NCI-H1930 (cell line): ENCODE measurements at places on chromosomes 4 and X.

- no peak for DNase-seq
Measured at GRCh38 chr4:8251110-8251883, 18.3 kb upstream of the HTRA3 start.

DNA sequence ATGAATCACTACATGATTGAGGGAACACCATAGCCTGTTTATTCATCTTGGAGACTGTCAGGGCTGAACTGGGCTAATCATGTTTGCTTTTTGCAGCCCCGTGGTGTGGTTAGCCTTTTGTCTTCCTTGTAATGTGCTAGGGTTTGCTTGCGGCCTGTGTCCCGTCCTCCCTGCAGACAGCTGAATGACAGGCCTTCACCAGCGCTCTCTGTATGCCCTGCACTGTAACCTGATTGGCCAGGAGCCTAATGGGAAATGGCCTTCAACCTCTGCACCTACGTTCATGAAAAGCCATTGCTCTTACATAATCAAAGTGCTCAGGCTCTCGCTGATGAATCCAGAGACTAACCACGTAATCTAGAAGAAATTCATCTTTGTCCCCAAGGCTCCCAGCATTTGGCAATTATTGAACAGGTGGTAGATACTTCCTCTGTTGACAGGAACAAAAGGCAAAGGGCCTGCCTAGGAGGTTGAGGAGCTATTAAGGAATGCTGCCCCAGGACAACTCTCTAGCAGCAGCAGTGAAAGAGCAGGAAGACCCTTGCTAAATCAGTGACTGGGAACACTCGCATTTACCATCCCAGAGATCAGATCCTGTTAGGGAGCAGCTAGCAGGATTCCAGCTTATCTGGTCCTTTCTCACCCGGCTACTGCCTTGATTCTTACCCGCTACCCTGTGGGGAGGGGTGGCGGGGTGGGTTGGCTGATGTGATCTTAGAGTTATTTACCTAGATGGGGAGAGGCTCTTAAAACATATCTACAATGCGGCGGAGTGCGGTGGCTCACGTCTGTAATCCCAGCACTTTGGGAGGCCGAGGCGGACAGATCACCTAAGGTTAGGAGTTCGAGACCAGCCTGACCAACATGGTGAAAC is 42.3 kb upstream of the FAT1 start:
- DNase-seq = no peak

DNA sequence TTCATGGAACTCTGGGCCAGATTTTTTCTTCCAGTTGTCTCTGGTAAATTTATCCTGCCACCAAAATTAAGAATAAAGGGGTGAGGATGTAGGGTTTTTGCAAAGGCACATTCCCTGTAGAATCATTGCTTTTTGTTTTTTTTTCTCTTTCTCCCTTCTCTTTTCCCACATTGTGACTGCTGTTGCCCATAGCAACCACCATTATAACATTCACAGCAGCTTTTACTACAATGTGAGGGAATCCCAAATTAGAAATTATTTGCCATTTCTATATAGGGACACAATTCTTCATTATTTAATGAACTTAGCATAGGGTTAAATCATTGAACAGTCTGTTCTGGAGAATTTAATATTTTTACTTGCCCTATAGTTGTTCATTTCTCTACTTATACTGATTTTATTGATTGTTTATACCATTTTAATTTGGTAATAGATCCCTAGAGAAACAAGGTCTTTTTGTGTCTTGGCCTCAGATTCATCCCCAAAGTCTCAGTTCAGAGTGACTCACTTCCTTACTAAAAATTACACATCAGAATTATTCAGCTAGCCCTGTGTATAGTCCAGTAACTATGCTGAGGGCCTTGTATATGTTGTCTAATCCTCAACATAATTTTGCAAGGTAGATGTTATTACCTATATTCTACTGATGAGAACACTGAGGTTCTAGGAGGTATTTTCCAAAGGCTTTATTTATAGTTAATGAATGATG is 80.8 kb upstream of the ANK2 start:
- no peak for DNase-seq

DNA sequence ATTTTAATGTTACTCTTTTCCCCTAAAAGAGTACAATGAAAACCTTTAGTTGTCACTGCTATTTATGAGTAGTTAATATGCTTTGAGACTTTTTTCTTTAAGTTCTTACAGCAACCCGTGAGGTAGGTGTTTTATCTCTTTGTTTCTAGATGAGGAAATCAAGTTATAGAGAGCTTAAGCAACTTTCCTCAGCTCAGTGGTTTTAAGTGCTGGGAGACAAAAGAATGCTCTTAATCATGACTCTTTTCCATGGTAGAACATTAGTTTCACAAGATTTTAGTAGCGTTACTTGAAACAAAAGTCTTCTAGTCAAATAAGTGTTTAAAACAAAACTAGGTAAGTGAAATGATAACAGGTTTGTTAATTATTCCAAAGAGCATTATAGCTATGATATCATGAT is 354.7 kb upstream of the PITX2 start:
- no peak for DNase-seq

DNA sequence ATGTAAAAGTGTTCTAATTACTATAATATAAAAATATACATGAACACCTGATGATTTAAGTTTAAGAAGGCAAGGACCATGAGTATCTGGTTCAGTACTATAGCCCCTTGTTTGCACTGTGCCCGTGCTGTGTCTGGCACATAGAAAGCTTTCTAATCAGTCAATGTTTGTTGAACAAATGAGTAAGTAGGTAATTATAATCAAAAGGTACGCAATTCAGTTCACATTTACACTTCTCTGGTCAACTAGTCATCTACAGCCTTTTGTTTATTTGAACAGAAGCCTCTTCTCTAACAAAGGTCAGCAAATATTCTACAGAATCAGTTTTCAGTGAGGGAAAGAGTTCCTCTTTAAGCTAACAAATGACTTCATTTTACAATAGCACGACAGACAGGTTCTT is 523.3 kb downstream of the SMARCA1 start:
- peak; percentile 79 for DNase-seq

- DNase-seq = no peak
Measured at GRCh38 chrX:122941806-122942205, 242.3 kb upstream of the GRIA3 start.

DNA sequence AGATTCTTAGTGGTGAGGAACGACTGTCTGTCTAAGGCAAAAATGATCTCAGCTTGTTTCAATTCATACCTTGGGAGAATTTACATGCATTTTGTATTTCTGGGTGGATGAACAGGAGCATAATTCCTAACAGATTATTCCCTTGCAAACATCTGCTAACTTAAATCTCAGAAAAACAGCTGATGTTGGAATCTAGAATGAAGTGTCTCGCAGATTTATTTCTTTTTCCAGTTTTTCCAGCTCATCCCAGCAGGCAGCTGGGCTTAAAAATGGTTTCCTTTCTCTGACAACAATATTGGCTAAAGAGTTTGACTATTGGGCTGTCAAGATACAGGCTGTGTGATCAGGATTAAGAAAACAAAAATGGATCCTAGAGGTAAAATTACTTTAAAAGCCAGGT is 1.1 kb downstream of the LNX1 start:
- DNase-seq = no peak

DNA sequence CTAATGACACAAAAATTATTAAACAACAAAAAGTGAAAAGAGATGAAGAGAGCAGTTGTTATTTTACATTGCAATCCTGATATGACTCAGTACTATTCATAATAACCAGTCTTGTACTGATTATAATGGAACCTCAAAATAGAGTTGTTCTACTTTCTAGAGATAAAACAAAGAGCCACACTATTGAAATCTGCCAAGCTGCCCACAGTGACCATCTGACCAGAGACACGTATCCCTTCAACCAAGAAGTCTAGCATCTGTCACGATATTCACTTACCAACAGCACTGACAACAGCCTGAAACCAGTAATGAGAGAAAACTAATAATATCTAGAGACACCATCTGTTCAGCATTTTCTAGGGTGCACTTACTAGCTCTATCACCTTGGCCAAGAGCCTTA is 466.7 kb downstream of the NKX6-1 start:
- no peak for DNase-seq

DNA sequence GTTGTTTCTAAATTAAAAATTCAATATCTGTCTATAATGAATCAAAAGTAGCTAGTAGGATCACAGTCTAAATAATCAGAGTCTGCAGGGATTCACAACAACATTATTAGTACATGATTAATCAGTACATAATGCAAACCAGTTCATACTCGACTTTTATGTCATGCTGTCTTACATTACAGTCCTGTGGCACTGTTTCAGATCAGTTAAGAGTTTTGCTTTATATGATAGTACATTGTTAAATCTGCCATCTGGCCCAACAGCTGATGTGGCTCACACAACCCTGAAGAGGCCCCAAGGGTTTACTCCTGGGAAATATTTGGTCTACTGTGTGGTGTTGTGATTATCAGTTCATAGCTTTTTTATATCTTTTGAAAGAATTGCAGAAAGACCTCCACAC is 247.1 kb upstream of the ETNPPL start:
- no peak for DNase-seq

DNA sequence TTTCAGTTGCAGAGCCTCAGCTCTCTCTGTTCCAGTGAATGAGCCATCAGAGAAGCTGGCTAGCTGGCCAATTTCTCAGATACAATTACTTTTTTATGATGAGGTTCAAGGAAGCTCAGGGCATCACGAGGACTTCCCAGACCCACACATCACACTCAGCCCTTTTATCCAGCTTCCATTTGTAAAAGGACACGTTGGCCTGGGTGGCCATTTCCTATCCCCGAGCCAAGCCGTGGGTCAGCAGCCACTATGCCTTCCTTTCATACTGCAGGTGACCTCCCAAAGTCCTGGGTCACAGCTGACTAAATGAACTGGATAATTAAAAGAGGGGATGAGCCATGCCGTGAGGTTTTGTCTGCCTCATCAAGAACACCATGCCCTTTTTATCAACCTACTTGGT is 236.9 kb upstream of the PPARGC1A start:
- no peak for DNase-seq

DNA sequence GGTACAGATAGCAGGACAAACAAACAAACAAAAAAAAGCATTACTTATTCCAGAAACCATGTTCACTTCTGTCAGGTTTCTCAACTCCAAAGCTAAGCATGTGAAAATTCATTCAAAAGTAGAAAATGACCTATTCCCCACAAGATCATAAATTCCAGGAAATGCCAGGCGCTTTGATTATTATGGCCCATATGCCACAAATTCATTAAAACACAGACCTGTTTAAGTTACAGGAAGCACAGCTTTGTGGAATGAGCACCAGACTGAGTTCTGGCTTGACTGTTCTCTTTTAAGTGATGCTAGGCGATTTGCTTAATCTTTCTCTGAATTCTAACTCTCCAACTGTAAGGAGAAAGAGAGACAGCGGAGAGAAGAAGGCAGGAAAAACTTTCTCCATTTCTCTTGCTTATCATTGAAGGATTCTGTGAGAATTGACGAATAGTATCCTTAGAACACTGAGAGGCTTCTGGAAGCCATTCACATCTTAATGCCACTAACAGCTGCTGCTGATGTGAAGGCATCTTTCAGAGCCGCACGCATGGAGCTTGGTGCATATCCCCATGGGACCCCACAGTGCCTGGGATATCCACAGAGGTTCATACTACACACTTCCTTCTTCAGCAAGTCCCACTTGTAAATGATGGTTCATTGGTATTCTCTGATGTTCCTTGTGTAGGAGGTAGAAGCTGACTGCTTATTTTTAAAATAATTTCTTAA is 138.0 kb downstream of the ZNF674 start:
- no peak for DNase-seq

GRCh38 chr4:108396900-108397497 is 223.4 kb upstream of the RPL34 start:
- DNase-seq = no peak

DNA sequence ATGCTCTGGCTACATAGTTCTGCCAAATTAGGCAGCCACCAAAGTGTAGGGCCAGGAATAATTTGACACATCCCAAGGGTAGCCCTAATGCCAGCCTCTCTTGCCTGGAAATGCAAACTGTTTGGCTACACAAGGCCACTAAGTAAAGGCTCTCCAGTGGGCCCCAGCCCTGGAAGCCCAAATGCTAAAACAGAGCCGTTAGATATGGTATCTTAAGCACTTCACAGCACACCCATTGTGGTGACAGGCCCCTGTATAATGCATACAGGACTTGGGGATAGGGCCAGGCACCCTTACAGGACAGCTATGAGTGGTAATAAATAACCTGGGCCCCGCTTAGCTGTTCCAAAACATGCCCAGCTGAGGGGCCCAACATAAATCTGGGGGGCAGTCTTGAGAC is 623.9 kb downstream of the BCOR start:
- no peak for DNase-seq

DNA sequence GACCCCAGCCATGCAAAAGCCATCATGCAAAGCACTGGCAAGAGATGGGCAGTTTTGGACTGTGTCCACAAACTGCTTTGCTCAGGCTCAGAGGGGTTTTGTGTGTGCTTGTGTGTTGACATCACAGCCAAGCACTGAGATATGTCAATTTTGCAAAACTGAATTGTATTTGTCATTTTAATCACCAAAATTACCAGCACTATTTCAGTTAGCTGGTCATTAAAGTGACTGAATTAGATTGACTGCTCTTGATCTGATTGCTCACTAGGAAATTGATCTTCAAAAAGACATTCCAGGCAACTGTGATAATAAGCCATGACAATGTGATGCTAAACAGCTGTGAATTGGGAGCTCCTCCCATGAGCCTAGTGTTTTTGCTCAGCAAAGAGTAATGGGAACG is 337.3 kb upstream of the GNPDA2 start:
- no peak for DNase-seq

GRCh38 chrX:42567268-42567667 is 210.7 kb downstream of the PPP1R2C start:
- no peak for DNase-seq

GRCh38 chr4:111283066-111283677 is 660.3 kb upstream of the PITX2 start:
- DNase-seq = no peak

DNA sequence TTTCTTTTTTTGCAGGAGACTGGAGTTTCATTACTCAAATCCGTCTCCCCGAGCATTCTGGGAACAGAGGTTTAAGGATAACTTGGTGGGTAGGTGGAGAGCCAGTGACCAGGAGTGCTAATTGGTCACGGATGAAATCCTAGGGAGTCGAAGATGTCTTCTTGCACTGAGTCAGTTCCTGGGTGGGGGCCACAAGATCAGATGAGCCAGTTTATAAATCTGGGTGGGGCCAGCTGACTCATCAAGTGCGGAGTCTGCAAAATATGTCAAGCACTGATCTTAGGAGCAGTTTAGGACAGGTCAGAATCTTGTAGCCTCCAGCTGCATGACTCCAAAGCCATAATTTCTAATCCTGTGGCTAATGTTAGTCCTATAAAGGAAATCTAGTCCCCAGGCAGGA is 741.3 kb downstream of the PCDH7 start:
- DNase-seq = no peak

GRCh38 chrX:31435592-31435991 is 363.8 kb upstream of the FTHL17 start:
- DNase-seq = no peak

DNA sequence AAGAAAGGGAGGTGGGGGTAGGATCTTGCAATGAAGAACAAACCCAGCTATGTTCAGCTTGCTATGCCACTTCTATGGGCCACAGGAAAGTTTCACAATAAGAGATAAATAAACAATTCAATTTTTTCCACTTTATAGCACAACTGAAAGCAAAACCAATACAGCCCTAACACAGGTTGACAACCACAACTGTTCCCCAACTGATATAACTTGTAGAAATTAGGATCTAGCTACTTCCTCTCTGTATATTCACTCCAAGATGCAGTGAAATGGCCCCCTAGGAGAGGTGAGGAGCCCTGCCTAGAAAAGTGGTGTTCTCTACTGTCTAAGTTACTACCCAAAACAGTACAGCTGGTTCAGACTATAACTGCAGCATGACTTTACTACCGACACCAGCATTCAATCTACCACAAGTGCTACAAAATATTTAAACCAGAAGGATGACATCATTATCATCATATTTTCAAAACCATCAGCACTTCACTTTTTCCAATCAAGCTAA is 77.0 kb downstream of the FBXW7 start:
- no peak for DNase-seq
